ENCODE measurements at places on chromosomes 12 and 14. TPM values are rescaled to one million over a fixed set of nuclear protein-coding genes. Genes with fewer than 3 reads are reported as not detected.

- no peak overlapping the region for H3K27ac ChIP-seq
- H3K4me3 ChIP-seq, result no peak overlapping the region
Measured at GRCh38 chr12:46571608-46572007, 199.0 kb upstream of the SLC38A2 start.

- H3K27ac ChIP-seq, result no peak overlapping the region
- H3K27me3 ChIP-seq, result no peaks in the 10 kb centered on the region
- H3K4me1 ChIP-seq, result no peaks in the 10 kb centered on the region
- no peak for DNase-seq
Measured at GRCh38 chr12:28089338-28089737, 100.9 kb upstream of the CCDC91 start.

DNA sequence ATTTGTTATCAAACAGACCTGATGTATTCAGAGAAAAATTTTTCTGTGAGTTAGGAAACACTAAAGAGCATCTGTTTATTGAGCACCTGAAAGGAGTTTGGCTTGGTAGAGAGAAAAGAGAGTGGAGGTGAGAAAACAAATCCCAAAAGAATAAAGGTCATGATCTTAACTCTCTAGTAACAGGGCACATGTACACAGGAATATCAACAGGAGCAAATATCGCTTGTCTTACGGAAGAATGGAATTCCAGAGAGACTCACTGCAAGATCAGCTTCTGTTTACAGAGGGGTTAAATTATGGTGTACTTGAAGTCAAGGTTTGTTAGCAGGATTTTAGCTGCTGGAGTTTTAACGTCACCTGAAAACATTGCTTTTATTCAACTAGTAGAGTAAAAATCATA is 78.8 kb downstream of the SPPL3 start:
- DNase-seq, result no peak
- no peak overlapping the region for H3K27ac ChIP-seq
- H3K4me3 ChIP-seq, result no peak overlapping the region
- no peaks in the 10 kb centered on the region for H3K4me1 ChIP-seq

DNA sequence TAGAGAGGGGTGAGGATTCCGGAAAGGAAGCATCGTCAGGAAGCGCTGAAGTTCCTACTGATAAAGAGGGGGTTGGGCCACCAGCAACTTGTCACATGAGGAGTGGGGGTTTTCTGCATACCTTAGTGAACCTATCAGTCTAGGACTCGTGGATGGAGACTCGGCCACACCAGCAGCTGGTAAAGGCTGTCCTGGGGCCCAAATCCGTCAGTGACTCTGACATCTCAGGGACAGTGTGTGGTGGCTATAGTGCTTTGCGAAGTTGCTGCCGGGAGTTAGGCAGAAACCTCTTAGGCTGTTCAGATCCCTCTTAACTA is 16.4 kb downstream of the RNASE2 start:
- no peak overlapping the region for H3K27ac ChIP-seq
- no peaks in the 10 kb centered on the region for H3K27me3 ChIP-seq
- peak overlapping the region; percentile 57 for H3K4me3 ChIP-seq

IPO8 gene
- 75.0 TPM for total RNA-seq

GRCh38 chr12:10304161-10304574 is 3.5 kb upstream of the KLRD1 start:
- no peak overlapping the region for H3K27ac ChIP-seq
- no peak for DNase-seq
- no peak overlapping the region for H3K4me3 ChIP-seq
- H3K4me1 ChIP-seq, result no peaks in the 10 kb centered on the region
- no peaks in the 10 kb centered on the region for H3K27me3 ChIP-seq

- H3K36me3 ChIP-seq, result peaks cover 13% of the 10 kb centered on the region
- no peak overlapping the region for H3K4me3 ChIP-seq
- no peaks in the 10 kb centered on the region for H3K27me3 ChIP-seq
- no peak for DNase-seq
- H3K27ac ChIP-seq, result no peak overlapping the region
Measured at GRCh38 chr12:112234303-112234702, 108.9 kb downstream of the TRAFD1 start.

OTUB2 gene
- 0.55 TPM for total RNA-seq

DNA sequence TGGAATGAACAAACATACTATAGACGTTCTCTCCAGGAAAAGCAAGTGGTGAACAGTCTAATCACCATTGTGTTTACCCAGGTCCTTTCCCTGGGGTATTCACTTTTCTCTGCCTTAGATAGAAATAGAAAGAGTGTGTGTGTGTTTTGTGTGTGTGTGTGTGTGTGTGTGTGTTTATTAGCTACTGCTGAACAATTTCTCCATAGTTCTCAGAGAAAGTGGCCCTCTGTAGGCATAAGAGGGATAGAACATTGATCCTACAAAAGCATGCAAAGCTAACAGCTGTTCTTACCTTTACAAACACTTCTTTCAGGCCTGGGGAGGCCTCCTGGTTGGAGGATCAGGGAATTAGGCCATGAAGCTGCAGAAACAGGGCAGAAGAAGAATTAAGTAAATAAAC is 665.7 kb upstream of the TBX3 start:
- DNase-seq, result no peak
- peaks cover 4% of the 10 kb centered on the region for H3K4me1 ChIP-seq
- no peak overlapping the region for H3K27ac ChIP-seq
- H3K4me3 ChIP-seq, result no peak overlapping the region

LRRC9 gene
- total RNA-seq, result not detected

ALX1 gene
- total RNA-seq, result not detected

- no peaks in the 10 kb centered on the region for H3K36me3 ChIP-seq
- no peak overlapping the region for H3K27ac ChIP-seq
- peaks cover 24% of the 10 kb centered on the region for H3K4me1 ChIP-seq
- H3K27me3 ChIP-seq, result no peaks in the 10 kb centered on the region
Measured at GRCh38 chr14:22932146-22932545, 3.0 kb upstream of the PRMT5 start.
